Activated CD4-positive, alpha-beta T cell treated with anti-CD3 and anti-CD28 coated beads, Interleukin-2, amount 50 U/mL, for 16 hours (primary cell): ENCODE measurements at places on chromosomes 16 and 17.

DNA sequence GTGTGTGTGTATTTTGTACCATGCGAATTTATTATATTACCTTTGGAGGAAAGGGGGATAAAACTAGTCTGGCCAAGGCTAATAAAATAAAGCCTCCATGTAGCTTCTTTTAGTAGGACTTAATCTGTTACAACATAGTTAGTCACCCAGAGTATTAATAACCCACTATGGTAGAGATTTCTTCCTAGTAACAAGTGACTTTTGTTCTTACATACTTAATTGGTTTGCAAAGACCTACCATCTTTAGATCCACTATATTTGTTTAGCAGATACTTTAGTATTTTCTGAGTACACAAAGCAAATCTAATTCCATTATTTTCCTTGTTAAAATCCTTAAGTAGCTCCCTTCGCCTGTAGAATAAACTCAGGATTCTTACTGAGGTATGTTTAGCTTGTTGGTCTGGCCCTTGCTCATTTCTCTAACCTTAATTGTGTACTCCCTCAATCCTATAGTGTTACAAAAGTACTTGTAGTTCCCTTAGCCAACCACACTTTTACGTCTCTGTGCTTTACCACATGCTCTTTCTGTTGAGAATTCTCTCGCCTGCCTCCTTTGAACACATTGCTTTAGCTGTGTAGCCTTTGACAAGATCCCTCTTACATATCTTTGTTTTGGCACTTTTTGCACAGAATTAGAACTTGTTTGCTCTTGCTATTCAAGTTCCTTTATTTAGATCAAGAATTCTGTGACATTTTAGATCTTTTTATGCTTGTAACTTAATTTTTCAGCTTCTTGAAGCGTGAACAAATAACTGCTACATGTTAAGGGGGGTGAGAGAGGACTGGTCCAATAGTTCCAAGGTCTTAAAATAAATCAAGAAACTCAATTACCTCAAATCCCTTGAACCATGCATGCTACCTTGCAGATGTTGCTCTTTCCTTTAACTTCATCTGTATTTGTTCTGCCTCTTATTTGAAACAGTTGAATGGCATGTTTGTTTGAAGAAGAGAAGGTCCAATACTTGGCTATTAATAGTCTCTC, 23.8 kb downstream of the CLTC start:
- DNase-seq = no peak

GRCh38 chr17:44375196-44376017, 11.8 kb upstream of the FAM171A2 start:
- no peak for DNase-seq

DNA sequence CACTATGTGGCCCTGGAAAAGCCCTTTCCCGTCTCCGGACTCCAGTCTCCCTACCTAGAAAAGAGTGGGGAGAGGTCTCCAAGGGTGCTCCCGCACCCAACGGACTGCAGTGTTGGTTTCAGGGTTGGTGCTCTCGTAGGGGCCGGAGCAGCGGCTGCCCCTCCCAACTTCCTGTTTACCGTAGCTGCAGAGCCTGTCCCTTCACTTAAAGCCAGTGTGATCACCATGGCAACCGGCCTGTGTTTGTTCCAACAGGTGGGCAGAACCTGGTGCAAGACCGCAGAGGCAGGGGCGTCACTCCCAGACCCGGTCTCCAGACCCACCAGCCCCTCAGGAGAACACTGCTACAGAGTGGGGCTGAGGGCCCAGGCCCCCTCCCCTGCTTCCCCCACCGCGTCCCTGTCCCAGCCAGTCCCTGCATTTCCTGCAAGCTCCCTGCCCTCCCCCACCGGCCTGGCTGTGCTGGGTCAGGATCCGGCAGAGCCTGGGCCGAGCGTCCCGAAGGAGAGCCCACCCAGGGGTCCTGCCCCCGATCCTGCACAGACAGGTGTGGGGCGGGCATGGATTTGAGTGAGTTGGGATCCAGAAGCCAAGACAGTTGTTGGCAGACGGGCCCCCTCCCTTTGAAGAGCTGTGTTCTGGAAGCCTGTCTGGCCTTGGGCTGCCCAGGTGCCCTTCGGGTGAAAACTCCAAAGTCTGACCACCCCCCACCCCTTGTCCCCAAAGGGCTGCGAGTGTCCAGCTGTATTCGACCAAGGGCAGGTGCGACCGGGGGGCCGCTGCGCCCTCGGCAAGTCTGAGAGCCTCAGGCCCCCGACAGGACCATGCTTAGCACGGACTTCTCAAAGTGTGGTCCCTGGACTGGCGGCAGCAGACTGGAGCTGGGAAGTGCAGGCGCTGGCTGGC, 1.5 kb upstream of the BAIAP3 start:
- DNase-seq = peak; percentile 37

GRCh38 chr16:10181196-10182162, 749 bp downstream of the GRIN2A start:
- DNase-seq = peak; percentile 50

DNA sequence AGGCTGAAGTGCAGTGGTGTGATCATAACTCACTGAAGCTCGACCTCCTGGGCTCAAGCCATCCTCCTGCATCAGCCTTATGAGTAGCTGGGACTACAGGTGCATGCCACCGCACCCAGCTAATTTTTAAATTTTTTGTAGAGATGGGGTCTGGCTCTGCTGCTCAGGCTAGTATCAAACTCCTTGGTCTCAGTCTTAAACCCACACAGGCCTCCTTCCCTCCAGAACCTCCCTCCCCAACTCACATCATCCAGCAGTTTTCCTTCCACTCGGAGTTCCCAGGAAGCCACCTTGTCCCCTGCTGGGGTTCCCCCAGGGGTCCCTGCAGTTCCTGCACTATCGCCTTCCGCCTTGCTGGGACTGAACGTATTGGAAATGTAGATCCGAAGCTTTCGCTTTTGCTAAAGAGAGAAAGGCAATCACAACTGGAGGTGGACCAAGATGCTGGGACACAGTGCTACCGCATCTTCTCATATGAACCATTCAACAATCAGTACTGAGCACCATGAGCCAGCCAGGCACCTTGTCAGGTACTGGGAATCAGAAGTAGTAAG, 7.2 kb downstream of the SMARCD2 start:
- DNase-seq = no peak

GRCh38 chr17:80963812-80964543, 27.7 kb upstream of the CHMP6 start:
- DNase-seq = no peak

DNA sequence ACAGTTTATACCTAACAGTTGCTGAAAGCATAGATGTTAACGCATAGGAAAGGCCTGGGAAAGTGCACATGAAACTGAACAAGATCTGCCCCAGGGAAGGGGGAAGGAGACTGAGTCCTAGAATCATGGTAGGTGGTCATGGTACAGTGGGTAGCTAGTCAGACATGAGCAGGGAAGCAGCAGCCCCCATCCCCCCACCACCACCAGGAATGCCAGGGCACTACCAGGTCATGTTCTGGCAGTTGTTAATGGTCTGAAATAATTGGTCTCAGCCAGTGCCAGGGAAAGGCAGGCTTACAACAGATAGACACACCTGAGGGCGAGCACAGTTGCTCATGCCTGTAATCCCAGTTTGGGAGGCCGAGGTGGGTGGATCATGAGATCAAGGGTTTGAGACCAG, 185.2 kb downstream of the CPPED1 start:
- no peak for DNase-seq

DNA sequence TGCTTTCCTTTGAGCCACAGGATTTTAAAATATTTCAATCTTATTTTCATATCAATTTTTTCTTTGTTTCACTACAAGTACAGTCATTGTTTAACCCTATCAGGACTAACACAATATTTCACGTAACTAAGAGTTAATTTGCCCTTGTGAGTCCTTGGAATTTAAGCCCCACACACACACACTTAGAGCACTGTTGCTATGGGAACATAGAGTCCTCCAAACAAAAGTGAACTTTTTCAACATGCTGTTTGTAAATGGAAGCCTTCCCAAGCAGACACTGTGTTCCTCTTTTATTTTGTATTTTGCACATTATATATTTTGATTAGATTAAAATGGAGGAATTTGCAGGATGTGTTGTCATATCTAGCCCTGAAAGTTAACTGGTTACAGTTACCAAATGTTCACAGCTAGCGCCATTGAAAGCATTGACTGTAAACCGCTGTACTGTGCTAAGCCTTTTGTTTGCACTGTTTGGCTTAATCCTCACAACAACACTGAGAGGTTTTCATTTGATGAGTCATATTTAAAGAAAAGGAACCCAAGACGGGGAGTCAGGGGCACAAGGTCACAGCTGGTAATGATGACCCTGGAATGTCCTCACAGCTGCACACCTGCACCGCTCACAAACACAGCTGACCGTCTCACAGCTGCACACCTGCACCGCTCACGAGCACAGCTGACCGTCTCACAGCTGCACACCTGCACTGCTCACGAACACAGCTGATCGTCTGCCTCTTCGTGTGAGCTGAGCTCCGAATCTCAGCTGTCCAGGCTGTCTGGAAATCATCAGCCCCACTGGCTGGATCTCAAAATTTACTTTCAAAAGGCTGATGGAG, 6.3 kb downstream of the HSBP1 start:
- no peak for DNase-seq

GRCh38 chr17:67076290-67076689, 31.9 kb downstream of the CACNG1 start:
- DNase-seq = no peak

GRCh38 chr17:61816538-61816937, 46.8 kb downstream of the BRIP1 start:
- DNase-seq = no peak

GRCh38 chr17:47644324-47644723, 5.4 kb upstream of the KPNB1 start:
- no peak for DNase-seq

DNA sequence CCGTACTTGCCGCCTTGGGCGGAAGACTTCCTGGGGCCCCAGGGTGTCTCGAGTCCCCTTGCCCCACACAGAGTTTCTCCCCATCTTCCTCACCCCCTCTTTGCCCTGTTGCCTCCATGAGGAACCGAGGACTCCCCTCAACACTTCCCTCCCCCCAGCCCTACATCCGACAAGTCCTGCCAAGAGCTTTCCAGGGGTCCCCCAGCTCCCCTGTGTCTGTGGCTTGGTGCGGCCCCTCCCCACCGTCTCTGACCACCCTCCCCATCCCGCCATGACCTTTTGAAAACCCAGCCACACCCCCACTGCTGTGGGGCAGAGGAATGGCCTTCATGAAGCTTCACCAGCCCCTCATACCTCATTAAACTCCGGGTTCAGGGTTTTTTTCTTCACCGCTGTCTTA, 11.4 kb downstream of the SCGB1C2 start:
- no peak for DNase-seq

GRCh38 chr16:11175106-11175786, 80.8 kb downstream of the SOCS1 start:
- no peak for DNase-seq

- DNase-seq = peak; percentile 18
These were observed 12.9 kb downstream of the SCNN1G start for GRCh38 chr16:23195366-23195978.

DNA sequence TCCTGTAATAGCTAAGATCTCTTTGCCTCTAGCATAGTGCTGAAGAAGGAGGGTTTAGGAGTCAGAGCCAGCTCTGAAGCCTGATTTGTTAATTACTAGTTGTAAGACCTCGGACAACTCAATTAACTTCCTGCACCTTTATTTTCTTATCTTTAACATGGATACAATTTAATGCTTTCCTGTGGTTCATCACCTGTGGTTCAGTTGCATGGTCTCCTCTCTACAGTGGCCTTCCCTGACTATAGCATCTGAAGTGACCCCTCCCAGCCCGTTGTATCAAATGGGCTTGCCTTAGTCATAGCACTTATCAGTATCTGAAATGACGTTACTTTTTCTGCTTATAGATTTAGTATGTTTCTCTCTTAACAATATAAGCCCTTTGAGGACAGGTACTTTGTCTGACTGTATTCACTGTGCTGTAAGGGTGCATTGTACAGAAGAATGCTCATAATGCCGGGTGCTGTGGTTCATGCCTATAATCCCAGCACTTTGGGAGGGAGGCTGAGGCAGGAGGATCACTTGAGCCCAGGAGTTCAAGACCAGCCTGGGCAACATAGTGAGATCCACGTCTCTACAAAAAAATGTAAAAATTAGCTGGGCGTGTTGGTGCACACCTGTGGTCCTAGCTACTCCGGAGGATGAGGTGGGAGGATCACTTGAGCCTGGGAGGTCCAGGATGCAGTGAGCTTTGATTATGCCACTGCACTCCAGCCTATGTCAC, 2.6 kb upstream of the NDE1 start:
- no peak for DNase-seq

GRCh38 chr17:46158323-46159296, 34.6 kb downstream of the KANSL1 start:
- no peak for DNase-seq

DNA sequence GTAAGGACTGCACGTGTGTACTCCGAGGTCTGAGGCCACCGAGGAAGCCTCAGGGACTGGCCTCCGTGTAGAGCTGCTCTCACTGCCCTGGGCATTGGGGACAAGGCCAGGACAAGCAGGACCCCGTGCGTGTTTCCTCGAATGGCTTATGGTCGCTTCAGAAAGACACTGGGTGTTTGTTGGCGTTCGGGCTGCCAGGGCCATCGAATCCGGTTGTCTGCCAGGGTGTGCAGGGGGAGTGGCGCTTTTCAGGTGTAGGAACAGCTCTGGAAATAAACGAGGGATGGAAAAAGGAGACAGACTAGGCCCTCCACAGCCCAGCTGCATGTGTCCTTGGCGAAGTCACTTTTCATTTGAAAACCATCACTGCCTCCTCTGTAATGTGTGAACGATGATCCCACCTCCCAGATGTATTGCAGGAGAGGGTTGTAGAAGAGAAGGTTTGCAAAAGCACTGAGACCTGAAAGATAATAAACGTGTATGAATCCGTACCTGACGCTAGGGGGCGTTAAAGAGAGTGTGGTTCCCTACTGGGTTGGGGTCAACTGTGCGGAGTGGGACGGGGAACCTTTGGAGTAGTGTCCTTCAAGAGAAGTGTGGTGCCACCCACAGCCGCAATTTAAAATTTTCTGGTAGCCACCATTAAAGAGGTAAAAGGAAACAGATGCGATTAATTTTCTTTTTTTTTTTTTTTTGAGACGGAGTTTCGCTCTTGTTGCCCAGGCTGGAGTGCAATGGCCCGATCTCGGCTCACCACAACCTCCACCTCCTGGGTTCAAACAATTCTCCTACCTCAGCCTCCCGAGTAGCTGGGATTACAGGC, 2.1 kb upstream of the ZSCAN10 start:
- peak; percentile 80 for DNase-seq

DNA sequence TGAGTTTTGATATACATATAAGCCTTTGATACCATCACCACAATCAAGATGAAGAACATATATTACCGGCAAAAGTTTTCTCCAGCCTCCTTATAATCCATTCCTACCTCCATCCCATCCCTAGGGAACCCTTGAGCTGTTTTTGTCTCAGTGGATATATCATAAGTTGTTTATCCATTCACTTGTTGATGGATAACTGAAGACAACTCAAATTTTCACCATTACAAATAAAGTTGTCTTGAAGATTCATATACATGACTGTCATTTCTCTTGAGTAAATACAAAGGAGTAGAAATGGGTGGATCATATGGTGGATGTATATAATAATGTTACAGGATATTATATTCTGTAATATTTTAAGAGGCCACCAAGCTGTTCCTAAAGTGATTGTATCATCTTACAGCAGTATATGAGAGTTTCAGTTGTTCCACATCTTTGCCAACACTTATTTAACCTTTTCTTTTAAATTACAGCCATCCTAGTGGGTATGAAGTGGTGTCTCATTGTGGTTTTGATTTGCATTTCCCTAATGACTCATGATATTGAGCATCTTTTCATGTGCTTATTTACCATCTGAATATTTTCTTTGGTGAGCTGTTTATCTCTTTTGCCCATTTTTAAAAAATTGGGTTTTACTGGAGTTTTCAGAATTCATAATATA, 17.4 kb downstream of the NF1 start:
- DNase-seq = peak; percentile 35

GRCh38 chr17:77304051-77304745, 163.4 kb downstream of the SEC14L1 start:
- DNase-seq = no peak

GRCh38 chr17:7025245-7025644, 2.4 kb downstream of the BCL6B start:
- DNase-seq = no peak
